ENCODE measurements at places on chromosomes 4 and X. TPM values are rescaled to one million over a fixed set of nuclear protein-coding genes. Genes with fewer than 3 reads are reported as not detected.

GRCh38 chr4:156774422-156774821, 197.2 kb downstream of the PDGFC start:
- no peak for DNase-seq

Gene APBB2
- 33.6 TPM for total RNA-seq

DNA sequence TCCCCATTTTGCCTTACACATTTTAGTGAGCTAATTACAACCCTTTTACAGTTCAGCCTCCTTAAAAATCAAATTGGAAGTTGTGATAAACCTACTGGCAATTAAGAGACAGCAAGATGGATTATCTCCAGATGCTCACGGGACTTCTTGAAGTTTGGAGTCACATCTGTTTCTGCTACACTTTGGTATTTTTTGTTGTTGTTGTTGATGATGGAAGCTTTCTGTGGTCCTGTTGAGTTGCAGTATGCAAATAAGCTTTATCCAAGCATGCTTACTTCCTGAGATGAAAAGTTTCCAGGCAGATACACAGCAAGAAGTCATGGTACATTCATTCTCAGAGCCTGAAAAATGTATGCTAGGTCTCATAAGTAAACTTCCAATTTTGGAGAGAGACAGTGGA, 670.0 kb upstream of the AMOT start:
- no peak for DNase-seq

Gene CNKSR2
- total RNA-seq: 1.5 TPM

GRCh38 chr4:26248647-26249046, 72.2 kb upstream of the RBPJ start:
- no peak for DNase-seq

Gene KLB
- not detected for total RNA-seq

Gene ADH7
- total RNA-seq: not detected

Measured in PC-9 (cell line).